Activated naive CD8-positive, alpha-beta T cell treated with anti-CD3 and anti-CD28 coated beads, Interleukin-2, amount 50 U/mL, for 24 hours (primary cell): ENCODE measurements at places on chromosomes 11 and 22.

- no peaks in the 10 kb centered on the region for H3K27me3 ChIP-seq
- H3K27ac ChIP-seq, result no peak overlapping the region
- DNase-seq, result no peak
- H3K4me1 ChIP-seq, result peaks cover 4% of the 10 kb centered on the region
- no peaks in the 10 kb centered on the region for H3K36me3 ChIP-seq
These were observed 16.3 kb upstream of the TMEM41B start for GRCh38 chr11:9330387-9331384.

- DNase-seq, result no peak
- H3K36me3 ChIP-seq, result no peaks in the 10 kb centered on the region
- no peak overlapping the region for H3K4me3 ChIP-seq
These were observed 115.0 kb downstream of the SLC1A2 start for GRCh38 chr11:35304386-35304775.

GRCh38 chr11:35598254-35599125 is 19.8 kb upstream of the FJX1 start:
- no peak overlapping the region for H3K27ac ChIP-seq
- peaks cover 26% of the 10 kb centered on the region for H3K27me3 ChIP-seq
- H3K4me1 ChIP-seq, result peaks cover 3% of the 10 kb centered on the region
- no peak overlapping the region for H3K4me3 ChIP-seq

DNA sequence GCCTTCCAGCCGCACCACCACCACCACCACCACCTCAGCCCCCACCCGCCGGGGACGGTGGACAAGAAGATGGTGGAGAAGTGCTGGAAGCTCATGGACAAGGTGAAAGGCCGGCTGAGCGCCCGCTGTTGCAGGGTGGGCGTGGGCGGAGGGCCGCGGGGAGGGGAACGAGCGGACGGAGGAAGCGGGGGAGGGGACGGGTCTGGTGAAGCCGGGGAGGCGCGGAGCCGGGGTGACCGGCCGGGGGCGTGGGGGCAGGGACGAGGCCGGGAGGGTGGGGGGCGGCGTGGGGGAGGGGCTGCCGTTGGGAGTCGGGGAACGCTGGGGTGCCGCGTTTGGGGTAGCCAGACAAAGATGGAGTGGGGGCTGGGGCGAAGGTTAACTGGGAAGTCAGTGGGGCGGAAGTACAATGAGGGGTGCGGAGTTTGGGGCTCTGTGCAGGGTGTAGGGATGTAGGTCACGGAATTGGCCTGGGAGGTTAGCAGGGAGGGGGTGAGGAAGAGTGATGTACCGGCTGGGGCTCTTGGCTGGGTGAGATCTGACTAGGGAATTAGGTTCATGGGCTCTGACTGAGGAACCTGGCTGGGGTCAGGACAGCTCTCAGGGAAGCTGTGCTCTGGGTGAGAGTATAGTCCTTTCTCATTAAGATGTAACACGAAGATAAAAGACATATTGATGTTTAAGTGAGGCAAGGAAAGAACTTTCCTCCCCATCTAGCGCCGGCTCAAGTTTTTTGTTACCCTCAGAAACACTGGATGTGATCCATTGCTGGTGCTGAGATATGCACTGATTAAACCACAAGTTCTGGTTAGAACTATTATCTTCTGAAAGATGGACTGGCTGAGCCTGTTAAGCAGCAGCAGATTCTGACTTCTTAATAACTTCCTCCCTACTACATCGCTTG is 624 bp downstream of the CBL start:
- H3K27me3 ChIP-seq, result no peaks in the 10 kb centered on the region
- H3K4me3 ChIP-seq, result peak overlapping the region; percentile 95
- H3K4me1 ChIP-seq, result peaks cover 33% of the 10 kb centered on the region
- peaks cover 8% of the 10 kb centered on the region for H3K36me3 ChIP-seq
- H3K27ac ChIP-seq, result peak overlapping the region; percentile 84
- DNase-seq, result peak; percentile 73

DNA sequence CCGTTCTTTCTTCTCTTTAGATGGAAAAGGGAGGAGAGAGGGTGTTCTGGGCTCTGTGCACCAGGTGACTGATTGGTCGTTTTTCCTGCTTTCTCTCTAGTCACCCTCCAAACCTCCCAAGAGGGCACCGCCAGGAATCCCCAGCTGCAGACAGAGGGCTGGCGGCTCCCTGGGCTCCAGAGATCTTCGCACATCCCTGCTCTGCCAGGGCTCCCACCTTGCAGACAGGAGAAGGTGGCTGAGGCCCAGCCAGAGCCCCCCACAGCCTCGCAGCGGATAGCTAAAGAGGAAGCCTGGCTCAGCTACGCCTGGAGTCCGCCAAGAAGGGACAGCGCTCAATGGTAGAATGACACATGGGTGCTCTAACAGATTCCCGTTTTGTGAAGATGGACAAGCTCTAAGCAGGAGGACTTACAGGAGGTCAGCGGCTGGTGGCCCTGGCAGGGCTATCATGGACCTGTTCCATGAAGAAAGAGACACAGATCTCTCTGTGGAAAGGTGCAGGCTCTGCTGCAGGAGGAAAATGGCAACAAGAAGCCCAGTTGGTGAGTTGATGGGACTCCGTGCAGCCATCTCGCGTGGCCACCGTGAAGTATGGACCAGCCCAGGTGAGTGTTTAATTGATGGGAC is 976.9 kb downstream of the BRD1 start:
- H3K4me3 ChIP-seq, result no peak overlapping the region
- H3K36me3 ChIP-seq, result no peaks in the 10 kb centered on the region
- H3K4me1 ChIP-seq, result no peaks in the 10 kb centered on the region
- peaks cover 11% of the 10 kb centered on the region for H3K27me3 ChIP-seq
- no peak overlapping the region for H3K27ac ChIP-seq
- DNase-seq, result no peak

- DNase-seq, result peak; percentile 64
- H3K4me3 ChIP-seq, result no peak overlapping the region
- no peak overlapping the region for H3K27ac ChIP-seq
- H3K36me3 ChIP-seq, result no peaks in the 10 kb centered on the region
- peaks cover 1% of the 10 kb centered on the region for H3K4me1 ChIP-seq
These were observed 38.5 kb upstream of the GLYATL1 start for GRCh38 chr11:58900479-58901420.

DNA sequence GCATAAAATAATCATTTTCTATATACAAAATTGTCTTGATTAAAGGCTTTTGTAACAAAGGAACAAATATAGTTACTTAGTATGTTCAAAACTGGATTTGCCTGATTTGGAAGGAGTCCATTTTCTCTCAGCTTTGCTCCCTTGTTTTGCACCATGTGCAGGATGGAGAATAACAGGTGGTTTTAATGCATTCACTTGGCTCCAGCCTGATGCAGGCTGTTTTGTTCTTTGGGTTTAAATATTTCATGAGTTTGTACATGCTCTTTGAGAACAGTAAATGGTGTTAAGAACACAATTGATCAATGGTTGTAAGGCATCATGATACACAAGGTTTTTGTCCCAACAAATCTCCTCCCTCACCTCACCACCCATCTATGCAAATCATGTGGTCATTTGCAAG is 886.9 kb upstream of the CCDC90B start:
- no peaks in the 10 kb centered on the region for H3K4me1 ChIP-seq
- DNase-seq, result no peak
- no peak overlapping the region for H3K27ac ChIP-seq
- H3K36me3 ChIP-seq, result no peaks in the 10 kb centered on the region
- H3K4me3 ChIP-seq, result no peak overlapping the region
